ENCODE measurements at places on chromosomes 7 and 10. TPM values are rescaled to one million over a fixed set of nuclear protein-coding genes. Genes with fewer than 3 reads are reported as not detected.

ATG9B gene
- total RNA-seq: 0.85 TPM

MYL10 gene
- total RNA-seq: not detected

SKAP2 gene
- 24.7 TPM for total RNA-seq

INA gene
- 0.23 TPM for total RNA-seq

CBLL1 gene
- total RNA-seq: 37.4 TPM

NYAP1 gene
- total RNA-seq: 2.2 TPM

PPP2R2D gene
- 36.9 TPM for total RNA-seq

COL28A1 gene
- total RNA-seq: not detected

SLC26A3 gene
- total RNA-seq: not detected

CYP2W1 gene
- total RNA-seq: not detected

PLCE1 gene
- total RNA-seq: 0.49 TPM

UNCX gene
- not detected for total RNA-seq

ACSM6 gene
- total RNA-seq: not detected

MUC3A gene
- 3.4 TPM for total RNA-seq

EN2 gene
- total RNA-seq: 2.1 TPM

PTPRN2 gene
- total RNA-seq: 0.18 TPM

ADRB1 gene
- not detected for total RNA-seq

BTAF1 gene
- 30.0 TPM for total RNA-seq

DDC gene
- not detected for total RNA-seq

ITIH5 gene
- total RNA-seq: 0.36 TPM

DCLRE1A gene
- total RNA-seq: 7.5 TPM

SCART1 gene
- 0.36 TPM for total RNA-seq

CCL24 gene
- not detected for total RNA-seq

CACNB2 gene
- 1.5 TPM for total RNA-seq

Measured in endothelial cell (in vitro differentiated cells).